ENCODE measurements at places on chromosomes 5 and 9. TPM values are rescaled to one million over a fixed set of nuclear protein-coding genes. Genes with fewer than 3 reads are reported as not detected.

The SMIM33 gene
- total RNA-seq, result not detected

The IGFBPL1 gene
- 0.55 TPM for total RNA-seq

The APBA1 gene
- total RNA-seq, result 9.5 TPM

The IPPK gene
- 10.5 TPM for total RNA-seq

The CDH12 gene
- total RNA-seq, result not detected

The SPATA31A3 gene
- not detected for total RNA-seq

The PELO gene
- 16.5 TPM for total RNA-seq

The DOCK2 gene
- total RNA-seq, result 9.7 TPM

The IFNK gene
- not detected for total RNA-seq

The MUSK gene
- not detected for total RNA-seq

The SPACA9 gene
- total RNA-seq, result 2.4 TPM

The GBA2 gene
- total RNA-seq, result 42.6 TPM

The RNF180 gene
- 45.4 TPM for total RNA-seq

The PCDHB5 gene
- total RNA-seq, result 11.5 TPM

The LTC4S gene
- total RNA-seq, result 22.9 TPM

The RNF183 gene
- not detected for total RNA-seq

The GABRB2 gene
- 0.61 TPM for total RNA-seq

The SPATA31C1 gene
- total RNA-seq, result not detected

All from uterus (tissue), 4 donors.